CD4-positive, alpha-beta T cell treated with Interleukin-6 at 100 ng/mL for 8 hours (primary cell): ENCODE measurements at places on chromosomes 4 and X.

DNA sequence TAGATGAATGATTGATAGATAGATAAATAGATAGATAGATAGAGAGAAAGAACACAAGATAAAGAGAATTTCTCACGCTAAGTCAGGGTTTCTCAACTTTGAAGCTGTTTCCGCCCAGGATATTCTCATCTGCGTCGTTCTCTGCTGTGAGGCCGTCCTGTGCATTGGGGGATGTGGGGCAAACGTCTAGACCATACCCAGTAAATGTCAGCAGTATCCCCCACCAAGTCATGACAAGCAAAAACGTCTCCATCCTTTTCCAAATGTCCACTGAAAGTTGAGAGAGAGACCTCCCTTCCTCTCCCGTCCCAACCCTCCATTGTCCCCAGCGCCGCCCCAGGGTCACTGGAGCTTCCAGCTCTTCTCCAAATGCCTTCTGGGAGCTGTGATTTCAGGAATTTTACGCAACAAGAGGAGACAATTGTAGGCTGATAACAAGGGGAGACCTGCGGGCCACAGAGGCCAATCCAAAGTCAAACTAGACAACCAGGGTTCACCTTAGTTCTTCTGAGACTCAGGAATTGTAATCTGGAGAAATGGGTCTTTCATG, 8.9 kb upstream of the CRLF2 start:
- no peak for DNase-seq

- DNase-seq = no peak
These were observed 905.0 kb downstream of the RAB28 start for GRCh38 chr4:12579172-12579571.

- no peak for DNase-seq
These were observed 160.1 kb downstream of the COX18 start for GRCh38 chr4:72909461-72909860.

DNA sequence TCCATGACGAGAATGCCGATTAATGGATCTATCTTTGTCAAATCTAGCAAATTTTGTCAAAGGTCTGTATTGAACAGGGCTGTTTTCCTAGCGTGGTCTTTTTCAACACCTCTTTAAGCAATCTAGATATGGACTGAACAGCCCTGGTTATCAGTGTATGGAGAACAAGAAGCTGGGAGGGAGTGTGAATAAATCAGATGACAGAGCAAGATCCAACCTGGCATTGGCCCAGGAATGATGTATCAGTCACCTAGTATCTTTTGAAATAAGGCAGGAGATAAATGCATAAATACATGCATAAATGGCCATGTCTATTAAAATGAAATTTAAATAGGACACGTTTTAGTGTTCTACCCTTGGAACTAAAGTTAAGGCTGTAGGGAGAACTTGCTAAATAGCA, 15.7 kb upstream of the AP1S2 start:
- DNase-seq = no peak

DNA sequence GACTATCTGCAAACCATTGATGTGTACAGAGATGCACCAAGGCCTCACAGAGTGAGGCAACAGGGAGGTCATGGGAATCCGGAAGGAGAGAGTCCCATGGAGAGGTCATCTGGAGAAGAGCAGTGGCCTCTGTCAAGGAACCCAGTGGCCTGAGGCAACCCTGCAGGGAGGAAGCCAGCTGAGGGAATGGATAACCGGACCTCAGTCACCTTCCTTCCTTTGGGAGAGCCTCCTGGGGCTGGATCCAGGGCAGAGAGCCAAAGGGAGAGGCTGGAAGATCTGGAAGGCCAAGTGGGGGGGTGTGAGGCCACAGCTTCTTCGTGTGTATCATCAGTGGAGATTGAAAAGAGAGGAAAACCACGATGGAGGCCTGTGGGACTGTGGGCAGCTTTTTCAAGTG, 24.3 kb upstream of the CD38 start:
- DNase-seq = no peak

DNA sequence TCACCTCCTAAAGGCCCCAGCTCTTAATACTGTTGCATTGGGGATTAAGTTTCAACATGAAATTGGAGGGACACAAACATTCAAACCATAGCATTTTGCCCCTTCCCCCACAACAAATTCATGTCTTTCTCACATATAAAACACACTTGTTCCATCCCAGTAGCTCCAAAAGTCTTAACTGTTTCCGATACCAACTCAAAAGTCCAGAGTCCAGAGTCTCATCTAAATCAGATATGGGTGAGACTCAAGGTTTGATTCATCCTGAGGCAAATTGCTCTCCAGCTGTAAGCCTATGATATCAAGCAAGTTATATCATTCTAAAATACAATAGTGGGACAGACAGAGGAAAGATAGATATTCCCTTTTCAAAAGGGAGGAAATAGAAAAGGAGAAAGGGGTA, 8.7 kb downstream of the SLC9B1 start:
- no peak for DNase-seq

DNA sequence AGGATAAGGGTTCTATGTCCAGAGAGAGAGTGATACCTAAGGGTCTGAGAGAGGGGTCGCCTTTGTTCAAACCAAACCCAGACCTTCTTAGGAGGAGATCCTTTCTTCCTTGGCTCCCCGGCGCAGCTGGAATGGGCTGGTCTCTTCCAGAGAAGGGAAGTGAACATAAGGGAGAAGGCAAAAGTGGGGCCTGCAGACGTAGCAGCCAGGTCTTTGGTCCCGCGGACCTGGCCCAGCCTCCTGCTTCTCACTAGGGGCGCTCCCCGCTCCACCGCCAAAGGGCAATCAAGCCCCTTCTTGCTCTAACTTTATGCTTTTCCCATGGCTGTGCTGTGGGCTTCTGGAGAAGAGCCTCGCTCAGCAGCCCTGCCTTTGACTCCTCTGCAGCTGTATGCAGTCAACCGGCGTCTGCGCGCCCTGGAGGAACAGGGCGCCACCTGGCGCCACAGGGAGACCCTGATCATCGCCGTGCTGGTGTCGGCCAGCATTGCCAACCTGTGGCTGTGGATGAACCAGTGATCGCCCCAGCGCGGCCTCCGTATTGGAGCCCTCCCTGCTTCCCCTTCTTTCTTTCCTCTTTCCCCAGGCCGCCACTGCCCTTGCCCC, 6.5 kb downstream of the FATE1 start:
- DNase-seq = no peak

DNA sequence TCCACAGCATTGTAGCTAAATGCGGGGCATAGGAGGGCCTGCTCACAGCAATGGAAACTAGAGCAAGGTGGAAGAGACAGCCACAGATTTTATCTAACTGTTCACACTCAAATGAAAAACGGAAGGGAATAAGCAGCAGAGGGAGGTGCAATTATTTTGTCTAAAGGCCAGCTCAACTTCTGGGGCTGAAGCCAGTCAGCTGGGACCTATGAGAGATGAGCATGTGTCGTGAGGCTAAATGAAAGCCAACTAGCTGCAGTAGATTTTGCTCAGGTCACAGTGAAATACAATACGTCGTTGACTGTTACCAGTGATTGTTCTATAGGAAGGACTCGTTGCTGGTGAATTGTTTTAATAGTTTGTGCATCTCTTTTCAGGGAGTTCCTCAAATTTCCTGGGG, 26.4 kb upstream of the FGFBP2 start:
- no peak for DNase-seq

GRCh38 chr4:128649161-128649560, 160.3 kb upstream of the JADE1 start:
- no peak for DNase-seq

GRCh38 chrX:55907968-55908607, 190.5 kb downstream of the RRAGB start:
- peak; percentile 34 for DNase-seq

DNA sequence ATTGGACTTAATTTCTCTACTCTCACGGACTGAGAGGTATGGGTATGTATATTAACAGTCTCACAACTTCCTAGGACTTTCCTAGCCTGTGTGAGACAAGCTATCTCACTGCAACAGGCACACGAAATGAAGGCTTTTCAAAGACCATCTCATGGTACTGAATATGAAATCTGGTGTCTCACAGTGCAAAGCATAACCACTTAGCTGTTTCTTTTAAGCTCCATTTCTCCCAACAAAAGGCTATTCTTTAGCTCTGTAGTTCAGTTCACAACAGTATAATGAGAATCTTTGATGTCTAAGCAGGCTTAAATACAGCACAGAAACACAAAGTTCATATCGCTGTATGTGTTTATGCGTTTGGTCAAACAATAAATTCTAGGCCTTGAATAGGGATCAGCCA, 116.2 kb upstream of the PCDH18 start:
- no peak for DNase-seq

DNA sequence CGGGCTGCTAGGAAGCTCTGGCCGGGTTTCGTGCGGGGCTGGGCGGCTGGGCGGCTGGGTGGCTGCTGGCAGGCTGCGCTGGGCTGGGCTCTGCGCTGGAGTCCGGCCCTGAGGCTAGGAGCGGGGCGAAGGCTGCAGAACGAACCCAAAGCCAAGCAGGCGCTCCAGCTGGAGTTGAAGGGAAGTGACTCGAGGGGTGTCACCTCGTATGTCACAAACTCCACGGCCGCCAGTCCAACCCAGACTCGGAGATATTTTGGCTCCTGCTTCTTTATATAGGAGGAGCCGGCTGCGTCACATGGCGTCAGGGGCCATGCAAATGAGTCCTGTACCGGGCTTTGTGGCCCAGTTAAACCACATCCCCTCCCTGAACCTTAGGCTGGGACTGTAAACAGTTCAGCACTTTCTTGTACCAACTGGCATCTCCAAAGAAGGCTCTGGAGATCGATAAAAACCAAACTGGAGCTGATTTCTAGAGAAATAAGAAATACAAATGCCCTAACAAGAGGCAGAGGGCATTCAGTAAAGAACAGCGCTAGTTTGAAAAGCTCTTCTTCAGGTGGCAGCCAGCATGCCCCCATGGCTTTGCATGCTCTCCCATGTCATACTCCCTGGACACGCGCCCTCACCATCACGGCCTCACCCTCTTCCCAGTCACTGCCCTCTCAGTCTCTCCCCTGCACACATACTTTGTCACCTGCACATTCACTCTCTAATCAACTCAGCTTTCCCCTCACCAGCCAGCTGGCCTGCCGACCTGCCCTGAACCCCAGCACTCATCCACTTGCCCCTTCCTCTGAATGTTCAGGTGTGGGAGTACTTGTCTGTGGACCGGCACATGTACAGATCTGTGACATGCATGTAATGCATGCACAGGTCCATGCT, 58.5 kb downstream of the TSC22D3 start:
- DNase-seq = peak; percentile 92

DNA sequence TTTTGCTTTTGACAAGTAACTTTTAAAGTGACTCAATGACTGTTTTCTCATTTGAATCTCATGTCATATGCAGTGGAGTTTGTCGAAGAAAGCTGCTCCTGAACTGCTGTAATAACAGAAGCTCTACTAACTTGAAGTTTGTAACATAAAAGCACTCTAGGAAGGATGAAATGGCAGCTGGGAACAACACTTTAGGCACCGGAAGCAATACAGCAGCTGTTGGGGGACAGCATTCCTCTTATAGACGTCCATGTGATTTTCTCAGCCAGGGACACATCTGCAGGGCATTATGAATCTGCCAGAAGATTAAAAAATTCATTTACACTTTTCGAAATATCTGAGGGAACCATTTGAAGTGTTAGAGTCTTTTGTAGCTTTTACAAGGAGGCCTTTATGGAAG, 1035.8 kb downstream of the ADGRL3 start:
- DNase-seq = no peak

GRCh38 chr4:120724656-120725055, 197.9 kb downstream of the PRDM5 start:
- DNase-seq = no peak

DNA sequence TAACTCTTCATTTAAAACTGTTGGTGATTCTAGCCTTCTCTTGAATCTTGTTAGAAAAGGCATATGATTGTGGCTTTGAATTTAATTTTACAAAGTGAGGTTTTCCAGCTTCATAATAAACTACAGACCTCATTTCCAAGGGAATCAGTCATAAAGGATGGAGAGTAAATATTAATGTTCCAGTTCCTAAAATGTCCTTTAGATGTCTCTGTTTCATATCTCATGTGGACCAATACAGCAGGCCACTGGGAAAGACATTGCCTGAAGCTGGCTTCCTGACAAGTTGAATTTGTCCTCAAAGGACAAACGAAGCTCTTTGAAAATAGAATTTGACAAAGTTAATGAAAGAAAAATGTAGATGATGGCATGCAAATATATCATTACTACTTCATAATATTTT, 125.4 kb downstream of the ZNF330 start:
- DNase-seq = no peak

GRCh38 chr4:79759793-79760192, 313.2 kb downstream of the ANTXR2 start:
- DNase-seq = no peak

DNA sequence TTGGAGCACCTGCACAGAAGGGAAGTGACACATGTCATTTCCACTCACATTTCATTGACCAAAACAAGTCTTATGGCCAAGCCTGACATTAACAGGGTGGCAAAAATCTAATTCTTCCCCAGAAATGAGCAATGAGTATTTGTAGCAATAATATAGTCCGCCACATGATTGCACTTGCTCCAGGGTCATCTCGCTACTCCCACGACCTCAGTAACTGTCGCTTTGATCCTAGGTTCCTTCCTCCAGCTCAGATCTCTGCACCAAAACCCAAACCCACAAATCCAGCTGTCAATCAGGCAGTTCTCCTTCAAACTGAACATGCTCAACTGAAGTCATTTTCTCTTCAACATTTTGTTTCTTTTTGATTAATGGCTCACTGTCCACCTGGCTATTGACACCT, 25.2 kb upstream of the PTTG2 start:
- no peak for DNase-seq

GRCh38 chr4:42267724-42268123, 115.3 kb upstream of the BEND4 start:
- no peak for DNase-seq

DNA sequence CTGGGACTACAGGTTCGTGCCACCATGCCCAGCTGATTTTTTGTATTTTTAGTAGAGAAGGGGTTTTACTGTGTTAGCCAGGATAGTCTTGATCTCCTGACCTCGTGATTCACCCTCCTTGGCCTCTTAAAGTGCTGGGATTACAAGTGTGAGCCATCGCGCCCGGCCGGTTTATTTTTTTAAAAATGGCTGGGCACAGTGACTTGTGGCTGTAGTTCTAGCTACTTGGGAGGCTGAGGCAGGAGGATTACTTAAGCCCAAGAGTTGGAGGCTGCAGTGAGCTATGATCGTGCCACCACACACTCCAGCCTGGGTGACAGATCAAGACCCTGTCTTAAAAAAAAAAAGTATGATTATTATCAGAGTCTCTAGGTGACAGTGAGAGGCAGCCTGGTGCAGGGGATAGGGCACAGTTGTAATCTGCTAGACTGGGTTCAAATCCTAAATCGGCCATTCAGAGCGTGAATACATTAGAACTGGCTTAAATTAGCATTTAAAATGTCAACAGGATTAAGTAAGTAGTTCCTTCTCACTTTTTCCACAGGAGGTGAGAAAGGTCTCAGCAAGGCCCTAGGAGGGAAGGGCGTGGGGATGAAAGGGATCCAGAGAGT, 435 bp upstream of the MGST2 start:
- no peak for DNase-seq
